ENCODE measurements at places on chromosomes 2 and 18. TPM values are rescaled to one million over a fixed set of nuclear protein-coding genes. Genes with fewer than 3 reads are reported as not detected.

Gene MC2R
- polyA plus RNA-seq = not detected

Gene SIGLEC15
- polyA plus RNA-seq = not detected

Gene CLEC4F
- not detected for polyA plus RNA-seq

Gene PGAP1
- polyA plus RNA-seq = 21.8 TPM

Gene PLCD4
- 13.9 TPM for polyA plus RNA-seq

Gene PSMA8
- 1.5 TPM for polyA plus RNA-seq

Gene RGPD3
- not detected for polyA plus RNA-seq

Gene STARD6
- not detected for polyA plus RNA-seq

Gene OSBPL6
- 35.2 TPM for polyA plus RNA-seq

Gene IL36G
- polyA plus RNA-seq = not detected

Gene FAM228A
- 2.6 TPM for polyA plus RNA-seq

Gene TSPYL6
- not detected for polyA plus RNA-seq

Gene KCNF1
- 3.4 TPM for polyA plus RNA-seq

Gene DSEL
- polyA plus RNA-seq = 1.7 TPM
